Bronchial smooth muscle cell (primary cell): ENCODE measurements at places on chromosomes 7 and 10. TPM values are rescaled to one million over a fixed set of nuclear protein-coding genes. Genes with fewer than 3 reads are reported as not detected.

PLXNA4 gene
- 0.47 and 2.5 TPM in 2 replicates for total RNA-seq

OR6V1 gene
- not detected in 2 replicates for total RNA-seq

EVX1 gene
- not detected in 2 replicates for total RNA-seq

OPN4 gene
- total RNA-seq: not detected in 2 replicates

GPER1 gene
- 2.1 and 3.6 TPM in 2 replicates for total RNA-seq

CDK14 gene
- 24.3 and 51.5 TPM in 2 replicates for total RNA-seq

NRG3 gene
- not detected in 2 replicates for total RNA-seq

GNG11 gene
- 11.2 and 34.5 TPM in 2 replicates for total RNA-seq

NRP1 gene
- total RNA-seq: 204 and 306 TPM in 2 replicates

CPA2 gene
- total RNA-seq: under 0.01 TPM in 1 of 2 replicates, not detected in the other

GHRHR gene
- not detected in 2 replicates for total RNA-seq

GIMAP4 gene
- 0.09 TPM in 1 of 2 replicates, not detected in the other for total RNA-seq

JMJD1C gene
- 33.6 and 39.4 TPM in 2 replicates for total RNA-seq

LUC7L2 gene
- 41.7 and 45.4 TPM in 2 replicates for total RNA-seq

SMURF1 gene
- 12.6 and 13.6 TPM in 2 replicates for total RNA-seq

C10orf95 gene
- not detected in 2 replicates for total RNA-seq

IQUB gene
- total RNA-seq: 0.63 and 0.69 TPM in 2 replicates

IGFBP1 gene
- not detected in 2 replicates for total RNA-seq

SPDYE5 gene
- total RNA-seq: not detected in 2 replicates

RTKN2 gene
- 0.17 and 0.47 TPM in 2 replicates for total RNA-seq

PIK3AP1 gene
- 0.16 and 0.52 TPM in 2 replicates for total RNA-seq

SPDYE8 gene
- not detected in 2 replicates for total RNA-seq

BRI3 gene
- 76.6 and 102 TPM in 2 replicates for total RNA-seq

MRC1 gene
- total RNA-seq: not detected in 2 replicates

SLC13A1 gene
- total RNA-seq: not detected in 2 replicates

DNAH11 gene
- total RNA-seq: under 0.01 and 0.95 TPM in 2 replicates

CHST12 gene
- total RNA-seq: 2.7 and 4.1 TPM in 2 replicates

ENTPD7 gene
- total RNA-seq: 7.6 and 9.1 TPM in 2 replicates

NAMPT gene
- 72.2 and 83.5 TPM in 2 replicates for total RNA-seq

ZNF853 gene
- total RNA-seq: 0.47 and 3.2 TPM in 2 replicates

ZNF488 gene
- 0.34 TPM in 1 of 2 replicates, not detected in the other for total RNA-seq

LRMDA gene
- 0.77 and 3.8 TPM in 2 replicates for total RNA-seq

PPP1R9A gene
- 0.16 and 0.60 TPM in 2 replicates for total RNA-seq

C10orf53 gene
- not detected in 2 replicates for total RNA-seq
